ENCODE measurements at places on chromosomes 1 and 21.

DNA sequence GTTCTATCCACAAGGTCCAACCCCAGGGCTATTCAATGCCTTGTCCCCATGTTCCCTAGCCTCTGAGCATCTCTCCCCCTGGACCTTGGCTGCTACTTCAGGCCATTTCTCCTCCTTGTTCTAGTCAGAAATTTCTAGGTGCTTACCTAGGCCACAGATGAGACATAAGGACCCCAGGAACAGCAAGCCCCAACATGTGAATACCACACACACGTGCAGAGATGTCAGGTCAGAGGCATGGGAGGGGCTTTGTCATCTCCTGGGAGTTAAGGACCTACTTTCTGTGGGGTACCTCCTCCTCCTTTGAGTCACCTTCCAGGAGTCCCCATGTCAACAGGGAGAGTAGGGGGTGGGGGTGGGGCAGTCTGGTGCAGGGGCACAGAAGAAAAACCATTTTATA lies 7.1 kb upstream of the RGS16 start:
- no peak for DNase-seq

DNA sequence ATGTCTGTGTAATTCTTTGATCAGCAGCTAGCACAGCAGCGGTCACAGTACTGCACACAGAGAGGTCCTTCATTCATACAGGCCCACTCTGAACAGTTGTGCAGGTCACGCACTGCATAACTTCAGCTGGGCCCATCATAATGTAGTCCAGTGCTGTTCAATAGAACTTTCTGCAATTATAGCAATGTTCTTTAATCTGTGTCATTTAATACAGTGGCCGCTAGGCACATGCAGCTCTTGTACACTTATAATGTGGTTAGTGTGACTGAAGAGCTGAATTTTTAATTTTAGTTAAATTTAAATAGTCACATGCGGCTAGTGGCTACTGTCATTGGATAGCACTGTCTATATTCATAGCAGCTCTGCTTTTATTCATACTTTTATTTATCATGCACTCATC lies 48.7 kb upstream of the NFASC start:
- DNase-seq = no peak

DNA sequence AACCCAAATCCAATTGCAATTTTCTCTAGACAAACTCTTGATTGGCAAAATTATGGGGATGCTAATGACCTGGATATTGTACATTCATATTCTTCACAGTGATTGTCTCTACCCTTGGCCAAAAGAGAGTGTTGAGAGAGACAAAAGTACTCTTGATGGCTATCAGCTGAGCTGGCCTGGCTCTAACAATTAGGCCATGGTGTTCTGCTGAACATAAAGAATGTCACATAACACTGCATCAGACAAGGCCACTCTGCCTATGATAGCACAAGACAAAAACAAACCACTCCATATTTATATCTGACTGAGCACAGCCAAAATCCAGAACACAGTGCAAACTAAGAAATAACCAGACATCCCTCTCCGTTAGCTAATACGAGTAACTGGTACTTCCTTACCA lies 101.7 kb downstream of the ADAMTS1 start:
- DNase-seq = no peak

DNA sequence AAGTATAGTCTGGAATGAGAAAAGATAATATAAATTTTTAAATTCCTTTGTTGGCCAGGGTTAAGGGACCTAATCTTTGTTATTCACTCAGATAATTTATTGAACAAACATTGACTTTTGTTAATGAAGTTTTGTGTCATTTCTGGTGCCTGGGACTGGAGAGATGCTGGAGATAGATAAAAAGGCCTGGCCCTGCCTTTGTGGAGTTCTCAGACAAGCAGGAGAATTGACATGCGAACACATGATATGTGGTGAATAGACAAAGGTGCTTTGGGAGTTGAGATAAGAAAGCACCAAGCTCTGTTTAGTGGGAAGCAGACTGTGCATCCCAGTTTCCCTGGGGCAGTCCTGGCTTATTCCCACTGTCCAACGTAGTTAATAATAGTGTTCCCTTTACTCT lies 8.5 kb downstream of the C1orf21 start:
- DNase-seq = no peak

DNA sequence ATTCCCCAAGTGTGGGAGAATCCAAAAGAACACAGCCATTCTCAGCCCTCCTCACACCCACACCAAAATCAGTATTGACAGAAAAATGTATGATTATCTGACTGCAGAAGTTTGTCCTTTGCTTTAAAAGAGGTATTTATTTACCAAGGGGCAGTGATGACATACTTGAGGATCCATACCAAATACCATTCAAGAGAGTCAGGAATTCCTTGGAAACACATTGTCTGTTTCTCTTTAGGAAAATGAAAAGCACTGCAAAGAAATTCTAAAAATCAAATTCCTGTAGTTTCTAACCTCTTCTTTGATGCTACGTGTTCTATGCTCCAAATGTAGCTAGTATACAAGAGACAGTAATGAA lies 509.6 kb upstream of the CXADR start:
- no peak for DNase-seq

All from NCI-H524 treated with DMSO at 0.1 percent for 48 hours (cell line).